PC-3 (cell line): ENCODE measurements at places on chromosomes 12 and 14. TPM values are rescaled to one million over a fixed set of nuclear protein-coding genes. Genes with fewer than 3 reads are reported as not detected.

DNA sequence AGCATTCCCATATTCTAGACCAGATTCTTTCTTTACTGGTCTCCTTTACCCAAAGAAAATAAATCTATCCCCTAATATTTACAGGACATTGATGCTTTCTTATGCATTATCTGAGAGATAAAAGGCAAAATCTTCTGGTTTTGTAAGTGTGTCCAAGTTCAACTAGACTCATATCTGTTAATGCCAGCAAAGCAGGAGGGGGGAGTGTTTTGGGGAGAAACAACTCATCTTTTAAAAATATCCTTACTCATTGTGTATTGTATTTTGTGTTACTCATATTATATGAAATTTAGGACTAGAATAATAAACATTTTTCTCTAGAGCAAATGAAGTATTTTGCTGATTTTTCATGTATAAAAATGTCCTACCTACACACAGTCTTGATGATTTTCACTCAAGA is 54.8 kb downstream of the SAMD4A start:
- H3K27ac ChIP-seq, result no peak overlapping the region
- peaks cover 2% of the 10 kb centered on the region; the same call in 1 of the 2 replicates for H3K36me3 ChIP-seq
- peaks cover 26% of the 10 kb centered on the region; the same call in 1 of the 2 replicates for H3K4me1 ChIP-seq
- no peaks in the 10 kb centered on the region for H3K27me3 ChIP-seq

GRCh38 chr12:8032242-8033152 is at the start of gene FOXJ2:
Gene FOXJ2 (plus strand): TSS chr12:8032716. CDS start chr12:8039833, 7,117 bp downstream.
- DNase-seq, result peak; percentile 69
- no peaks in the 10 kb centered on the region for H3K36me3 ChIP-seq
- no peaks in the 10 kb centered on the region for H3K27me3 ChIP-seq
- no peak within 1 kb of the TSS for H3K27ac ChIP-seq
- H3K4me3 ChIP-seq, result peak within 1 kb of the TSS; percentile 88

DNA sequence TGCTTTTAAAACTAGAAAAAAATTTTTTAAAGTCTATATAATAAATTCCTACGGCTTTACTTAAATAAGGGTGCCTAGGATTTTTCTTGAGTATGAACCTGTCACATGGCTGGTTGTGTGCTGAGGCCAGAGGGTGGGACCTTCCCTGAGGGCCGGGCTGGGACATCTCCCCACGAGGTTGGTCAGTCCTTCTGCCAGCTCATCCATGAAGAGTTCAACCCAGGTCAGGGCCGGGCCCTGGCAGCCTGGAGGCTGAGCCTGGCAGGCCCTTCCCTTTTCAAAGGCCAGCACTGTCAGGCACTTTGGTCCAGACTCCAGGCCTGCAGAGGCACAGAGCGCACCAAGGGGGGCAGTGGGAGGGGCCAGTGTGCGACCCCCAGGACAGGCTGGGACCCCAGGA is 31.7 kb downstream of the TNFAIP2 start:
- no peaks in the 10 kb centered on the region for H3K27me3 ChIP-seq
- no peak overlapping the region for H3K27ac ChIP-seq
- H3K36me3 ChIP-seq, result no peaks in the 10 kb centered on the region
- peak; percentile 60 for DNase-seq

The MYRFL gene
- total RNA-seq, result not detected in 2 replicates

The TRHDE gene
- total RNA-seq, result 16.5 and 17.7 TPM in 2 replicates

The ARHGEF25 gene
- 10.0 and 18.1 TPM in 2 replicates for total RNA-seq
